ENCODE measurements at places on chromosomes 1 and 21.

DNA sequence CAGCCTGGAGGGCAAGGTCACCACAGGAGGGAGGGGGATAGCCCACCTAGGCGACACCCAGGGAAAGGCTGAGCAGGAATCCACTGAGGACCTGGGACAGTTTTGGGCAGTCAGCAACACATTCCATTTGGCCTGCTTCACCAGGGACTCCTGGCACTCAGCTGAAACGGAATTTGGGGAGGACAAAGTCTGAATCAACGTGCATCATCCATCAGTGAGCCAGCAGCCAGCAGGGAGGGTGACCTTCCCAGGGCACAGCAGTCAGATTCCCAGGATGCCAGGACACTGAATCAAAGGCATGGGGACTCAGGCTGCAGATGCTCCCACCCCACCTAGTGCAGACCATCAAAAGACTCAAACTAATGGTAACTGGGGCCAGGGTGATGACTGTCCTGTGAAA is 4.6 kb downstream of the SH3BP5L start:
- DNase-seq: peak; percentile 15

DNA sequence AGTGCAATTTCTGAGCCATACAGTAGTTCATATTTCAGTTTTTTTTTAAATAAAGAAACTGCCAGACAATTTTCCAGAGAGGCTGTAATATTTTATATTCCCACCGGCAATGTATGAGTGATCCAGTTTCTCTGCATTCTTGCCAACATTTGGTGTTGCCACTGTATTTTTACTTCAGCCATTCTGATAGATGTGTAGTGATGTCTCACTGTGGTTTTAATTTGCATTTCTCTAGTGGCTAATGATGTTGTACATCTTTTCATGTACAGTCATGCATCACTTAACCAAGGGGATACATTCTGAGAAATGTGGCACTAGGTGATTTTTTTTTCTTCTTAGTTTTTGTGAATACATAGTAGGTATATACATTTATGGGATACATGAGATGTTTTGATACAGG is 99.6 kb downstream of the CENPF start:
- DNase-seq: no peak

- peak; percentile 65 for DNase-seq
Measured at GRCh38 chr1:92909321-92909720, 51.9 kb downstream of the DIPK1A start.

GRCh38 chr1:248631354-248632008 is 3.4 kb downstream of the OR2T11 start:
- no peak for DNase-seq

DNA sequence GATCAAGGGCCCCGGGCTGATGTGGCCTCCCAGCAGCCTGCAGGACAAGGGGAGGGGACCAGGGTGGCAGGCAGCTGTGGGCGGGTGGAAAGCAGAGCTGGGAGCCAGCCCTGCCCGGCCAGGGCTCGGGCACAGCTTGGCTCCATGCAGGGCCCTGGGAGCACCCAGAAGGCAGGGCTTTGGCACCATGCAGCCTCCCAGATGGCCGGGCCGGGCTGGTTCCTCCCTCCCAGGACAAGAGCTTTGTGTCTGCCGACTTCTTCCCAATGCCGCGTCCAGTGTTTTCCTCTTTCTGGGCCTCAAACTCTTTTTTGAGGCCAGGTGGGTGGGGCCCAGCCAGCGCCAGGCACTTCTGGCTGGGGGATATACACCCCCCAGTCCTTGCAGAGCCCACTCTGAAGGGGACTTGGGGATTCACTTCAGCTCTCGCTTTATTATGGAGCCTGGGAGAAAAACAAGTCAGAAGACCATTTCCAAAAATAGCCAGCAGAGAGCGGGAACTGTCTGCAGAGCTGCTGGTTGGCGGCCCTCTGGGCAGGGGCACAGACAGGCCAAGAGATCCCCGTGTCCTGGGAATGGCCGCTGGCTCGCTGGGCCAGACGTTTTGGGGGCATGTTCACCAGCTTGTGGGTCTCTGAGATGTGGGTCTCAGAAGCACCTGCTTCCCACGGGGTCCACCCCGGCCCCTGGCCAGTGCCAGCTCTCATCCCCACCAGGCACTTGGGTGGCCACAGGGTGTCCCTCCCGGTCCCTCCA is 103.8 kb upstream of the ARHGEF16 start:
- DNase-seq: no peak

DNA sequence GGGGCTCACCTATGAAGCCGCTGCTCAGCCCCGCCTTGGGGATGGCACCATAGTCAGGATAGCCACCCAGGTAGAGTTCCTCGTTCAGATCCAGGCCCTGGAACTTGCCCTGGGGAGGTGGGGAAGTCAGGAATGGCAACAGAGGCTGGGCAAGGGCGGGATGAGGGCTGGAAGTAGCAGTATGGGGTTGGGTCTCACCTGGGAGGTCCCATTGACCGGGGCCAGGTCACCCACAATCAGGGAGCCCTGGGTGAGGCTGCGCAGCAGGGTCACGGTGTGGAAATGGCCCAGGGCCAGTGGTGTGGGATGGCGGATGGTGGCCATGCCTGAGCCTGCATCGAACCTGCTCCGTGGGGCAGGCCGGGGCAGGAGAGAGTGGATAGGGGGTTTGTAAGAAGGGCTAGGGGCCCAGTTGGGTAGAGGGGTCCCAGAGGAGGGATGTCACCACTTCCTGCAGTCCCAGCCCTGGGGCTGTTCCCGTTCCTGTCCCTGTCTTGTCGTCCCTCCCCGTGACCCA is 19.4 kb downstream of the LDLRAD2 start:
- DNase-seq: no peak

- no peak for DNase-seq
Measured at GRCh38 chr1:89808441-89809117, 12.3 kb upstream of the LRRC8D start.

GRCh38 chr1:234643850-234644134 is 33.8 kb upstream of the IRF2BP2 start:
- DNase-seq: no peak

GRCh38 chr1:222098404-222098803 is 356.5 kb upstream of the DUSP10 start:
- no peak for DNase-seq

DNA sequence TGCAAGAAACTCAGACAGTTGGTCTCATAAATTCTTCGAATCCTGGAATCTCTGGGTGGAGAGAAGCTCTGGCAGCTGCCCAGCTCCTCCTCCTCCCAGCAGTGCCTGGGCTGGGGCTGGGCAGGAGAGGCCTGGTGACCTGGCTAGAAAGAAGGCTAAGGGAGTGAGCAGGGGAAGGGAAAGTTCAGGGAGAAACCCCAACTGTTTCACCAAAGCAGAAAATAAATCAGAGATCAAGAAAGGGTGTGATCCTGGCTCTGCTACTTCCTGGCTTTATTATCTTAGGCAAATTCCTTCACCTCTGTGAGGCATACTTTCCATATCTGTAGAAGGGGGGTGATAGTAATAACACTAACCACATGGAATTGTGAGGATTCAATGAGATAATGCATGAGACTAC is 8.8 kb upstream of the COL16A1 start:
- peak; percentile 94 for DNase-seq

GRCh38 chr1:241275981-241276380 is 81.0 kb downstream of the RGS7 start:
- DNase-seq: no peak

DNA sequence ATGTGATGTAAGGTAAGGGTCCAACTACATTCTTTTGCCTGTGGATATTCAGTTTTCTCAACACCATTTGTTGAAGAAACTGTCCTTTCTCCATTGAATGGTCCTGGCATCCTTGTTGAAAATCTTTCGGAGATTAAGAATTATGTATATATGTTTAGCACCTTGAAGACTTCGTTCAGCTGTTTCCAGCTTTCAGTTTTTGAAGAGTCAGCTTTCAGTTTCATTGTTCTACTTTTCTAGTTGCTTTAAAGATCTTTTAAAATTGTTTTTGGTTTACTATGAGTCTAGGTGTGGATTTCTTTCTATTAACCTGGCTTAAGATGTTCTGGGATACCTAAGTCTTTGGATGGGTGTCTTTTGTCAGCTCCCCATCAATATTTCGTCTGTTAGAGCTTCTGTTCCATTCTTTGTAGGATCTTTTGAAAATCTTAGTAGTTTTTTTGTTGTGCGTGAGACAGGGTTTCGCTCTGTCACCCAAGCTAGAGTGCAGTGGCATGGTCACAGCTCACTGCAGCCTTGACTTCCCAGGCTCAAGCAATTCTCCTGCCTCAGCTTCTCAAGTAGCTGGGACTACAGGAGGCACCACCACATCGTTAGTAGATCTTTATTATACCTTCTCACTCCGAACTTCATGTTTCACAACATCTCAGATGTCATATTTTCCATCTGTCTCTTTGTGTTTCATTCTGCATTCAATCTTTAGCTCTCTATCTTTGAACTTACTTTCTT is 353.5 kb upstream of the B3GALT2 start:
- DNase-seq: no peak

GRCh38 chr1:25562101-25562927 is 18.9 kb downstream of the LDLRAP1 start:
- DNase-seq: no peak

DNA sequence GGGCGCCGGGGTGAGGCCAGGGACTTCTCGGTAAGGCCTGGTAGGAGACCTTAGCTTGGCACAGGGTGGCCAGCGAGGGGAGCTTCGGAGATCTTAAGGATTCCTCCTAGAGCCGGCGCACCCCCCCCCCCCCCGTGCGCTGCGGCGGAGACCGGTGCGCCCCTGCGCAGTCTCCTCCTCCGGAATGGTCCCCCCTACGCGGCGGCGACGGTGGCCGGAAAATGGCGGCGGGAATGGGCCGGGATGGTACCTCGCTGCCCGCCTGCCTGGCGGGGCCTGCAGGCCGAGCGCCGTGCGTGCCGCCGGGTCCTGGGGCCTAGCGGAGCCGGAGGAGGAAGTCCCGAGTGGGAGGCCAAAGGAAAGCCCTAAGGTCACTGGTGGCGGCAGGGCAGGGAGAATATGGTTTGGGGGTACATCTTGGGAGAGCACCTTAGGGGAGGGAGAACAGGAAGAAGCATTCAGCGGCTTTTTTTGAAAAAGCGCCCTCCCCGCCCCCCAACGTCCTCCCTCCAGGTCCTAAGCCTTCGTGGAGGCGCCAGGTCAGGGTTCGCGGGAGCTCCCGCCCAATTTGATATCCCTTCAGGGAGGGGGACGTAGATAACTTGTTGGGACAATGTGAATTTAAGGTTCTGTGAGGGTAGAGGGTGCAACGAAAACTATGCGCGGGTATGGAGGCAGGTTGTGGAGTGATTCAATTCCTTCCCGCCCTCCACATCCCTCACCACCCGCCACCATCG is 429 bp downstream of the SRRM1 start:
- DNase-seq: peak; percentile 17

GRCh38 chr1:226609836-226610455 is 61.4 kb downstream of the STUM start:
- DNase-seq: peak; percentile 56

DNA sequence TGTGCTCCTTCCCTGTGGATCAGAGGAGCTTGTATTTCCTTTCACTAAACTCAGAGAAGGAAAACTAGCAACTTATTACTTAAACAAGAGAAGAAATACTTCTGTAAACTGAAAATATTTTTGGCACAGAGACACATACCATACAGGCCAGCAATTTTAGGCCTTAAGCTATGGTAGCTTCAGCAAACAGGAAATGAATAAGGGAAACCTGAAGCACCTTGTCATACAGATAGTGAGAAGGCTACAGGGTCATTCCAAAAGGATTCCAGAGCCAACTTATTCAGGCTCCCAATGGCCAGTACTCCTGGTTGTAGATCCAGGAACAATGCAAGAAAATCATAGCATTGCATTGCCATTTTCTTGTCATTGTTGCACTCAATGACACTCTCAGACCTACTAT is 9.1 kb upstream of the KYAT3 start:
- no peak for DNase-seq

- peak; percentile 14 for DNase-seq
Measured at GRCh38 chr1:60169206-60169605, 95.6 kb upstream of the C1orf87 start.

GRCh38 chr1:172107316-172107975 is 266.1 kb downstream of the DNM3 start:
- peak; percentile 70 for DNase-seq

DNA sequence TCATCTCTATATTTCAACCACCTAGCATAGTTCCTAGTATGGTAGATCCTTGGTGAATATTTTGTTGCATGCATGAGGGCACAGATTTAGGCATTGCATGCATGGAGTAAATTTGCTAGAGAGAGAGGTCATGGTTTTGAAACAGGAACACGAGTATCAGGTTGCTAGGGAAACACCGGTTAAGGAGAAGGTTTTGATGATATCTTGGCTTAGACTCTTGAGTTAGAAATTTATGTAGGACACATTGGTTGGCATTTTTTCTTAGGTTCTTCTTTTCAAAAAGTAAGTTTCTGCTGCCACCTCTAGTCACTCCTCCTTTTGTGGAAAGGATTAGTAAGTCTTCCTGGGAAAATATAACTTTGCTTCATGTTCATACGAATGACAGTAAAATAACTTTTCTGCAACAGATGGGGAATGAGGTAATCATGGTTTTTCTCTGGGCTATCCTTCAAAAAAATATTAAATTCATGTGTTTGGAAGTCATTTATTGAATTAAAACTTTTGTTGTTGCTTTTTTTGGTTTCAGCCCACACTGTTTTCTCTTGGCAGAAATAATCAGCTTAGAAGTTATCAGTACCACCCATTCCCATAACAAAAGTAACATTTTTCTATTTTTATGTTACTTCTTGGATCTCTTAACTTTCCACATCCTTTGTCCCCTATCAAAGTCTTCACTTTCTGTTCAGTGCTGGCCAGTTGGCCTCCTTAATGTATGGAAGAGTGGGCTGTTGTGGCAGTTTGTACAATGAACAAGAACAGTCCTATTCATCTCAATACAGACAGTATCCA is 97.3 kb downstream of the PLA2G4A start:
- DNase-seq: peak; percentile 20
